ENCODE measurements at places on chromosomes 2 and 18.

DNA sequence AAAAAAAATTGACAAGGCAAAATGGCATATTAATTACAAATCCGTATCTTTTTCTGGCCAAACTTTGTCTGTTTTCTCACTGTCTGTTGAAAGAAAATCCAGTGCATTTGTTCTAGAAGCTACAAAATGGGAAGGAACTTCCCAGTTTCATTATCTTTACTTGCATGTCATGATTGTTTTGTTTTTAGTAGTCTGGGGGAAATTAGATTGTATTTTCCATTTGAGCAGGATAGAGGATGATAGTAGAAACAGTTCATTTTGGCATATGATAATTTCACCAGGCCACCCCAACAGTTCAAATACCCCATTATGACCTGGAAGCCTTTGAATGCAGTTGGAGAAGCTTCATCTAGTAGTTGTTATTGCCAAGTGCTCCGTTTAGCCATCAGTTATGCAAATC is 77.5 kb upstream of the RANBP2 start:
- DNase-seq: no peak

DNA sequence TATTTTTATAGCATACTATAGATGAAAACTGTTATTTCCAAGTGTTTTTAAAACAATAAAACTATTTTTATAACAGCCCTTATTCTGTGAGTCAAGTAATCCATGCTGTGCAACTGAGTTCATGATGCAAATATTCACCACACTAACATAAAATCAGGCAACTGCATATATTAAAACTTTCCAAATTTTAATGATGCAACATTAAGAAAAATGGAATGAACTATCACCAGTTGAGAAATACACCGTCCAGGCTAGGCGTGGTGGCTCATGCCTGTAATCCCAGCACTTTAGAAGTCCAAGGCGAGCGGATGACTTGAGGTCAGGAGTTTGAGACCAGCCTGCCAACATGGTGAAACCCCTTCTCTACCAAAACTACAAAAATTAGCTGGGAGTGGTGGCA is 114.5 kb downstream of the CDH2 start:
- no peak for DNase-seq

GRCh38 chr18:56615738-56616520 is 22.5 kb downstream of the TXNL1 start:
- peak; percentile 94 for DNase-seq

- no peak for DNase-seq
These were observed 60.0 kb upstream of the SPTBN1 start for GRCh38 chr2:54396107-54396506.

DNA sequence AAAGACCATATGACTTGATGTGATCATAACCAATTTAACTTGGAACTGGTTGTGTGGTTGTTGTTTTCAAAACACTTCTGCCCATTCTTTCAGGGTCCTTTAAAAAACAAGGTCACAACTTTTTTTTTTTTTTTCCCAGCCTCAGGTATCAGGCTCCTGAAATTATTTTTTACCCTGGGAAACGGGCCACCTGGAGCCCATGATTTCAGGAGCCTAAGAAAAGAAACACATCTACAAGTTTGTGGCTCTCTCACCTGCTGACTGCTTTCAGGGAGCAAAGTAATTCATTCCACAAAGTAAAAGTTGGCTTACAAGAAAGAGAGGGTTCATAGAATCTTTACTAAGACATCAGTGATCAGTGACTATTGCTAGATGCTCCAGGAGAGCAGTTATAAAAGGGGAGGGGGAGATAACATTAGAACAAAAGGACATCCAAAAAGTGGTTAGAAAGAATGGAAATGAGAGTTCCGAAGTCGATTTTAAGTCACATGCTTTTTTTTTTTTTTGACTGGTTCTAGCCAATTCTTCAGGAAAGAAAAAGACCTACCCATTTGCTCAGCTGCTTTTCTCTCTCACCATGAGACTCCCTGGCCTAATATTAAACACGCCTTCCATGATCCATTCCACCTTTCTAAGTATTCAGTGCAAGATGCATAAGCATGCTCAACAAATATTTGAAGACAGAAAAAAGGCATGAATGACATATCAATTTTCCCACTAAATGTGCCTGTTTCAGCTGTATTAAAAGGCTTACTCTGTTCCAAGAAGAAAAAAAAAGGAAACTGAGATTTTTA is 267.3 kb downstream of the LRATD1 start:
- no peak for DNase-seq

DNA sequence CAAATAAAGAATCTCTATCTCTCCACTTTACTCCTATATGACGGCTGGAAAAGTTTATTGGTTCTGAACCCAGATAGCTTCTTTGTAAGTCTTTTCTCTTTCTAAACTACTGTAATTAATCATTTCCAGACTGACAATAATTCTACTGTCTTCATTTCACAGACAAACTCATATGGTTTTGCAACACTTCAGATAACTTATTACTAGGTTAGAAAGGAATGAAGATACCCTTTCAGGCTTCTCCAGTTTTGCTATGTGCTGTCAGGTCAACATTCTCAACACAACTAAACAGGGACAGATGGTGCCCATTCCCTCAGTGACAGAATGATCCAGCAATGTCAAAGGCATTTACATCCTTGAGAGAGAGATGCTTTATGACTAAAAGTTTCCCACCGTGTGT is 198.5 kb upstream of the ITGA4 start:
- no peak for DNase-seq

- no peak for DNase-seq
These were observed 2.0 kb downstream of the SATB2 start for GRCh38 chr2:199455545-199456382.

- no peak for DNase-seq
These were observed 72.1 kb downstream of the KLHL29 start for GRCh38 chr2:23456881-23457760.

DNA sequence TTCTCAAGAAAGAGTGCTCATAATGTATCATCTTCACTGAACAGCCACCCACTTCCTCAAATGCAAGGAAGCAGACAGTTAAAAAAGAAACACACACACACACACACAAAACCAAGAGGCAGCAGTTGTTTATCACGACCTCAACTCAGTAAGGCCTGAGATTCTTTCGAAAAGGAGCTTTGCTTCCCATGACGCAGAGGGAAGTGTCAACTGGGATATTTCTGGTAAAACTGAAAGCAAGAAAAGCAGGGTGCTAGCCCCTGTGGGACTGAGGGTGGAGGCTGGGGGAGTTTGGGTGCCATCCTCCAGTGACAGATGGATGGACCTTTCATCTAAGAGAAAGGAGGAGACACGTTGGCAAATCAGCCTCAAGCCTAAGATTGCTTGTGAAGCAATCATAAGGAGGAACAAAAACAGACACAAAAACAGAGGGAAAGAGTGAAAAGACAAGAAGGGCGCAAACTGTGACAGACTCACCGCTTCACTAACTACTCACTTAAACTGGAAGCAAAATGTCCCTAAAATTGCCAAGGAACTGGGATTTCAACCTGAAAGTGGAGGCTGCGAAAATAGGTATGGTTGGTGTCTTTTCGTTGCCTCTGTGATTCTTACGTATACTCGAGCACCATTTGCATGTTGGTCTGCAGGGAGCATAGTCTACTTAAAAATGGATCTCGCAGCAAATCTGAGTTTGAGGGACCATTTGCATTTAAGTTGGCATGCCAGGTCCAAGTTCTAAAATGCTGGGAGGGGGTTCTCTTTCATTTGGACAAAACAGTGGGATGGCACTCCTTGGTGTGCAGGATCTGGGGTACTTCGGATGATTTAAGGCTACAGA is at the start of gene ARHGAP25:
ARHGAP25 (plus strand) TSS at position 124 of the 838 bp plus-strand sequence; CDS start at position 513, 389 bp downstream.
- DNase-seq: no peak

DNA sequence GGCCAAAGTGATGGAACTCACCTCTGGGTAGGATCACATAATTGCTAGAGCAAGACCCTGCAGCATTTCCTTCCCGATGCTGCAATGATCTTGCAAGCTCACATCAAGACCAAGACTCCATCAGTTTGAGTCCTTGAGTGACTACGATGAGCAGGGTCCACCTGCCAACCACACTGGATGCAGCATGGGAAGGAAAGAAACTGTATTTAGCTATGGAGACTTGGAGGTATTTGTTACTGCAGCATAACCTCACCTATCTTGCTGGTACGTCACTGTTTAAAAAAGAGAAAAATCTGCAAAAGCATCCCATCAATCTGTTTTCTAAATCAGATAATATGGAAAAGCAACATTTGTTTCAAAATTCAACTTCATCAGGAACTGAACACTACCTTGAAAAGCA is 2.5 kb downstream of the RNF152 start:
- DNase-seq: no peak

GRCh38 chr2:30217644-30218337 is 13.5 kb upstream of the LBH start:
- DNase-seq: peak; percentile 86

GRCh38 chr2:151765760-151766410 is 31.6 kb upstream of the NEB start:
- no peak for DNase-seq

DNA sequence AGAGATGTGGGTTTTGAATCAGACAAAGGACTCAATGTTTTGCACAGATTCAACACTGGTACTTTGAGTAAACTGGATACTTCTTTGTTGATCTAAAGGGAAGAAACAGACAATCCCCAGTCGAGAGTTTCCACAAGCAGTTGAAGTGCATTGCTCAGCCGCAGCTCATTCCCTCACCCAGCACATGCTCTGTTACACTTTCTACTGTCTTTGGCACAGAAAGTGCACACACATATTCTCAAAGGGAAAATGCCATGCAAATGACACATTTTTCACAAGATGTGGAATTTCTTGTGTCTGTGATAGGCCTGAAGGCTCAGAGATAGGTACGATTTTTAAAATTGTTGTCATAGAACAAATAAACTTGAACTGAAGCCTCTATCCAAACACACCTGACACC is 258.9 kb upstream of the TRIB2 start:
- no peak for DNase-seq

GRCh38 chr18:51361130-51361860 is 163.8 kb upstream of the MEX3C start:
- DNase-seq: no peak

DNA sequence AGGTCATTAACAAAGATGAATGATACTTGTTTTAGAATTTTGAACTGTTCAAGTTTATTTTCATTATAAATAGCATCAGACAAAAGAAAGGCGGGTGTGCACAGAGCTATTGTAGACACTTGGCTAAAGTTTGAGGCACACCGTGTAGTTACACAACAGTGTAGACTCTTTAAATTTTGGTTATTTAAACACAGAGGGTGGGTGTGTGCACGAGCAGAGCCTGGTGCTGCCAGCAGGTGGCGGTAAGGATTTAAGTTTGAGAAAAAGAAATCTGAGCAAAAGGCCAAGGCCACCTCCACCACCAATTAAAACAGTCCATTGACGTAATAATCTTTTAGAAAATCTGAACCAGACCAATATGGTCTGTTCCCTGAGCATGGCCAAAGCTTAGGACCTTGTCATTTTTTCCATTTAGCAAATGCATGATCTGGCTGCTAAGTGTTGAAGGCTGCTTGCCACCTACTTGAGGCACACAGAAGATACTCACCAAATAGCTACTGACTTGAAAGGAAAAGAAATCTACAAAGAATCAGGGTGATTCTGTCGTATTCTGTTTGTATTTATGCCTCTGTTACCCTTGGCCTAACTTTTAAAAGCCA is 14.3 kb downstream of the COPS7B start:
- no peak for DNase-seq

GRCh38 chr18:52451851-52452250 is 111.9 kb downstream of the DCC start:
- DNase-seq: no peak

DNA sequence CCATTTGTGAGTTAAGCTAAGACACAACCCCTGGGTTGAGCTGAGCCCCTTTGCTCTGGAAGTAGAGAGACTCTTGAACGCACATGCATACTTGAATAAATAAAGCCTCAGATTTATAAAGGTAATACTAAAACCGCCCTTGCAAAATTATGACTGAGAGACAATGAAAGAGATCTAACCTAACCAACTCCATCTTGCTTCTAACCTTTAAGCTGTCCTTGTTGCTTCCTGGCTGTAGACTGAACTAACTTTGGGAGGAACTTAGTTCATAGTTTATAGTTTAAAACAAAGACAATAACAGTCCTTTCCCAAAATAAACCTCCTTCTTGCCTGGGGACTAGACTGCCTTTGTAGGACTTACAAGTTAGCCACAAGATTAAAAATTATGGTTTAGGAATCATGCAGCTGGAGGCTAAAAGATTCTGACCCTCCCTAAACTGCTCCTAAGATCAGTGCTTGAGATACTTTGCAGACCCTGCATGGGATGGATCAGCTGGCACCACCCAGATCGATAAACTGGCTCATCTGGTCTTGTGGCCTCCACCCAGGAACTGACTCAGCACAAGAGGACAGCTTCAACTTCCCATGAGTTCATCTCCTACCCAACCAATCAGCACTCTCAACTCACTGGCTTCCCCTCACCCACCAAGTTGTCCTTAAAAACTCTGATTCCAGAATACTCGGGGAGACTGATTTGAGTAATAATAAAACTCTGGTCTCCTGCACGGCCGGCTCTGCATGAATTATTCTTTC is 240.2 kb upstream of the SLC14A2 start:
- no peak for DNase-seq

DNA sequence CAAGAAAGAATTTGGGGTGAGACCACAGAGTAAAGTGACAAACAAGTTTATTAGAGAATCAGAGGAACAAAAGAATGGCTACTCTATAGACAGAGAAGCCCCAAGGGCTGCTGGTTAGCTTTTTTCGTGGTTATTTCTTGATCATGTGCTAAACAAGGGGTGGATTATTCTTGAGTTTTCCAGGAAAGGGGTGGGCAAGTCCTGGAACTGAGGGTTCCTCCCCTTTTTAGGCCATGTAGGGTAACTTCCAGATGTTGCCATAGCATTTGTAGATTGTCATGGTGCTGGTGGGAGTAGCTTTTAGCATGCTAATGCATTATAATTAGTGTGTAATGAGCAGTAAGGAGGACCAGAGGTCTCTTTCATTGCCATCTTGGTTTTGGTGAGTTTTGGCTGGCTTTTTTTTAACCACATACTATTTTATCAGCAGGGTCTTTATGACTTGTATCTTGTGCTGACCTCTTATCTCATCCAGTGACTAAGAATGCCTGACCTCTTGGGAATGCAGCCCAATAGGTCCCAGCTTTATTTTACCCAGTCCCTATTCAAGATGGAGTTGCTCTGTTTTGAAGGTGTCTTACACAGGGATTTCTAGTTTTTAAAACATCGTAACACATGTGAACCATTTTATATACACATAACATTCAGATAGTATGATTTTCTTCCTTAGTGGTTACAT is 77.8 kb downstream of the MYO1B start:
- no peak for DNase-seq

- DNase-seq: peak; percentile 51
These were observed 235.3 kb downstream of the LRATD1 start for GRCh38 chr2:14867853-14868252.

GRCh38 chr2:85170938-85171475 is 37.8 kb downstream of the TCF7L1 start:
- DNase-seq: no peak

- no peak for DNase-seq
These were observed 983.5 kb upstream of the NXPH2 start for GRCh38 chr2:139763705-139764104.

- DNase-seq: no peak
These were observed 148.6 kb downstream of the TWIST2 start for GRCh38 chr2:238996331-238997136.
